Cerebellar cortex (tissue), 1 donor: ENCODE measurements at places on chromosomes 1 and 21.

DNA sequence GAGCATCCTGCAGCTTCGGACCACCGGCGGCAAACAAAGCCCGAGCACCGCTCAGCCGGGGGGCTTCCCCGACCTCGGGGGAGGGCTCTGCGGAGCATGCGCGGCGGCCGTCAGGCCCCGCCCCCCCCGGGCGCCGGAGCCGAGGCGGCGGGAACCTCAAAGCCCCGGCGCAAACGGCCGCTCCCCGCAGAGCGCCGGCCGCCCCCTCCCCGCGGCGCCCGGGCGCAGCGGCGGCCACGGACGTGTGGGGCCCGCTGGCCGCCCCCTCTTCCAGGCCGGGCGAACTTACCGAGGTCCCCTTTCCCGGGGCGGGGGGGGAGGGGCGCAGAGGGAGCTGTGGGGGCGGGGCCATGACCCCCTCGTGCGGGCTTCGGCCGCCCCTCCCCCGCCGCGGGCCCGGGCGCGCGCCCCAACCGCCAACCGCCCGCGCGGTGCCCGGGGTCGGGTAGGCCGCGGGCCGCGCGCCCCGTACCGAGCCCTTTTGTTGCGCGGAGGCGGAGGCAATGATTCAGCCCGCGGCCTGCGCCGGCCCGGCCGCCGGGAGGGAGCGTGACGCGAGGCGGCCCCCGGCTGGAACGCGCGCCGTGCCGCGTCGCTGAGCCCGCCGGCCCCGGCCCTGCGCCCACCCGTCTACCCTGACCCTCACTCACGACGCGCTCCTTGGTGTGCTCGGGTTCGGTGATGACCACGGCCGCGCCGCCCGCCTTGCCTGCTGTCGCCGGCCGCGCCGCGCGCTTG lies 1.7 kb downstream of the RCC2 start:
- no peak for DNase-seq

GRCh38 chr1:54955359-54955758 lies 25.1 kb upstream of the TMEM61 start:
- DNase-seq: no peak

DNA sequence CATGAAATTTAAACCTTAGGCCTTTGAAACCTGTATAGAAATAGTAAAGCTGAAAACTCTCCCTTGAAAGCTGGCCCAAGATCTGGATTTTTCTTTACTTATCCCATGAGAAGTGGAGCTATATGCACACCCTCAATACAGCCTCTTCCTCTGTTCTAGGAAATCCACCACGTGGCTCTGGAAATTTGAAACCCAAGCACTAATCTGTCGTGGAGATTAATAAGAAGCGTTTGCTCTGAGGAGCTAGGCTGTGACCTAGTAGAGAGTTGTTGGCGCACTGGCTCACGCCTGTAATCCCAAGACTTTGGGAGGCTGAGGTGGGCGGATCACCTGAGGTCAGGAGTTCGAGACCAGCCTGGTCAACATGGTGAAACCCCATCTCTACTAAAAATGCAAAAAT lies 291.3 kb upstream of the PLXNA2 start:
- no peak for DNase-seq

DNA sequence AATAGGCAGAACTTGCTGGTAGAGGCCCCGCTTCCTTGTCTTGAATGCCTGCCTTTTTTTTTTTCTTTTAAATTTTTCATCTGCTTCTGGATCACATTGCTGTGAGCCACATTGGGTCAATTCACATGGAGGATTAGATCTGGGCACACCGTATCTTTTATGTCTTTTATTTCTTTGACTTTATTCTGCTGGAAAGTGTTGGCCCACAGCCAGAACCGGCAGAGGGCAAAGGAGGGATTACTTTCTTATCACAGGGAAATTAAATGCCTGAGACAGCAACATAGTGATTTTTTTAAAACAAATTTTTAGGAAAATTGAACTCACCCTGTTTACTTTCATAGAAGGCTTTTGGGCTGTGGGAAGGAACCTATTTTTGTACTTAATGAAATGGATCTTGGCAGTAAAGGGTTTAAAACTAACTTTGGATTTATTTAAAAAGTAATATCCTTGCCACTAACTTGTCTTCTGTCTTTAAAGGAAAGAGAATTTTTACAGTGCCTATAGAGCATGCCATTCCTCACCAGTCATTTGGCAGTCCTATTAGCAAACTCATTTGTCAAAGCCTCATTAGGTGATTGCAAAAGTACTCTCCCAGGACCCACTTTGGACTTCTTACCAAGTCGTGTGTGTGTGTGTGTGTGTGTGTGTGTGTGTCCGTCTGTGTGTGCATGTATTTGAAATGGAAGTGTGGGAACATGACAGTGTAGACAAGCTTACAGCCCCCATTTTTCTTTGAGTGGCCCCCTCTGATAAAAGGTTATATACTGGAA lies 68.4 kb downstream of the ST6GALNAC3 start:
- DNase-seq: no peak

DNA sequence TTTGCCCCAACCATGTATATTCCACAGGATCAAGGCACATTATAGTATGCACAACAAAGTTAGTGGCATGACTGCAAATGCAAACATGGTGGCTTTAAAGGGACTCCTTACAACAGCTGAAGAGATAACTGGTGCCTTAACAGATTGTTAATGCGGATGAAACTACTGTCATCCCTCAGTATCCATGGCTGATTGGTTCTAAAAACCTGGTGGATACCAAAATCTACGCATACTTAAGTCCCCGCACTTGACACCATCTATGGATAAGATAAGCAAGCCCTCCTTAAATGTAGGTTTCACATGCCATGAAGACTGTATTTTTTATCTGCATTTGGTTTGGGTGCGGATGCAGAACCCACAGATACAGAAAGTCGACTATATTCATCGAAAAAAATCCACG lies 73.5 kb downstream of the ZNF644 start:
- no peak for DNase-seq

DNA sequence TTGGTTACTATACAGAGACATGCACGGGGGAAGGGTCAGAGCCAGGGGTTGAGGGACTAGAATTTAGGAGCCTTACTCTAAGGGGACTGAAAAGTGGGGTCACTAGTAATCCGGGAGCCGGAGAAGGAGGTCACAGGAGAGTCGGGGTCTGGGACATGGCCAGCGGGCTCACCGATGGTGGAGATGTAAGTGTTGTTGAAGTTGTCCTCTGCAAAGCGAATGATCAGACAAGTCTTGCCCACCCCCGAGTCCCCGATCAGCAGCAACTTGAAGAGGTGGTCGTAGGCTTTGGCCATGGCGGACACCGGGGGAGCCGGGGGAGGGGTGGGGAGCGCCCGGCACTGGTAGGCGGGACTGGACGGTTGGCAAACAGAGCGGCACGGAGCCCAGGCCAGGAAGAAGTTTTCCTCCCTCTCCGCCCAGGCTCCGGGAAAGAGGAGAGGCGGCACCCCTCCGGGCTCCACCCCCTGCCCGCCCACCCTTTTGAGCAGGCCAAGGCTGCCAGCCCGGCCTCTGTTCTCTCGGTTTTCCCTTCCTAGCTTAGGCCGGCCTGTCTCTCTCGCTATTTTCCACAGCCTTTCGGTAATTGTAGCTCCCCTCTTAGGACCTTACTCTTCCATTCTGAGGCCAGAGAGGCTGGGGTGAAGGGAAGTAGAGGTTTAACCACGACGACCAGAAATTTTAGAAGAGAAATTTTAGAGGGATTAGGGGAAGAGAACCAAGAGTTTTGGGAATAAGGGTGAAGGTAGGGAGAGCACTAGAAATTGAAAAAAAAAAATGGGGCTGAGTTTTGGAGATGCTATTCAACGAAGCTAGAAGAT lies at the start of gene RAB13:
Gene RAB13, minus strand, starts transcription at position 399 of the 821 bp plus-strand sequence. Its CDS starts 103 bp downstream, at position 296.
- peak; percentile 72 for DNase-seq

DNA sequence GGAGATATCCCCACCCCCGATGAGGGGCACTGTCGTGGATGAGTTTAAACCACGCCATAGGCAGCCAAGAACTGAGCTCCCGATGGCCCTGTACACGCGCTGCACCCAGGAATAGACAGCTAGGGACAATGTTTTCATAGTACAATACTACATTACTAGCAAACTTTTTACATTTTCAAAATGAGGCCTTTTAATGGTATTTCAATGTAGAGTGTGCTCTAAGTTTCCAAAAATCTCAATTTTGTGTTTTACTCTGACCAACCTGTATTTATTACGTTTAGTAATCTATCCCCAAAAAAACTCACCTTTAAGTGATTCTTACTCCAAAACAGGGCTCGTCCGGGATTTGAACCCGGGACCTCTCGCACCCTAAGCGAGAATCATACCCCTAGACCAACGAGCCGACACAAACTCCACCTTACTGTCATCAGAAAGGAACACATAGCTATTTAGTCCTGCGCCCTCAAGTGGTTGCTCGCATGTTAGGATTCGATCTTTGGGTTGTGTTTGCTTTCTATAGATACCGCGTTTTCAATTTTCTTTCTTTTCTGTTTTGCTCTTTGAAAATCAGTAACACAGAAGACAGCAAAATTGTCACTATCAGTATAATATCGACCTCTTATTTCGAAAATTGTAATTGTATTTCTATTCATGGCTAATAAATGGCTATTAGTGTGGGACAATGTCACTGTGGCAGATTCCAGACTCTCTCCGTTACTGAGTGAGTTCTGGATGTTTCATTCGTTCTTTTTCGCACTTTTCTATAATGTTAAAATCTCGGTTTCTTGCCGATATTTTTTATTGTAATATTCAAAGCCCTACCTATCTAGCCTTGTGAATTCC lies 6.4 kb upstream of the MPZL1 start:
- peak; percentile 96 for DNase-seq

GRCh38 chr1:178241057-178241456 lies 147.2 kb downstream of the RASAL2 start:
- DNase-seq: no peak

DNA sequence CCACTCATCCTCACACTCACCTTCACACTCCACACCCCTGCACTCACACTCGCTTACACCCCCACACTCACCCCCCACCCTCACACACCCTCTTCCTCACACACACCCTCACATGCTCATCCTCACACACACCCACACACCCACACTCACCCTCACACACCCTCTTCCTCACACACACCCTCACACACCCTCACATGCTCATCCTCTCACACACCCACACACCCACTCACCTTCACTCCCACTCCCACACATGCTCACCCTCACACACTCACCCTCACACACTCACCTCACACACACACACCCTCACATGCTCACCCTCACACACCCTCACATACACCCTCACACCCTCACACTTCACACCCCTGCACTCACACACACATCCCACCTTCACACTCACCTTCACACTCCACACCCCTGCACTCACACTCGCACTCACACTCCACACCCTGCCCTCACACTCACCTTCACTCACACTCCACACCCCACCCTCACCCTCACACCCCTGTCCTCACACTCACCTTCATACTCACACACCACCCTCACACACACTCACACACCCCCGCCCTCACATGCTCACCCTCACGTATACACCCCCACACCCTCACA lies 42.6 kb upstream of the EDN2 start:
- no peak for DNase-seq

- DNase-seq: no peak
Measured at GRCh38 chr1:214864896-214865688, 217.4 kb upstream of the KCNK2 start.

GRCh38 chr1:182782587-182782913 lies 7.0 kb upstream of the NPL start:
- DNase-seq: no peak

DNA sequence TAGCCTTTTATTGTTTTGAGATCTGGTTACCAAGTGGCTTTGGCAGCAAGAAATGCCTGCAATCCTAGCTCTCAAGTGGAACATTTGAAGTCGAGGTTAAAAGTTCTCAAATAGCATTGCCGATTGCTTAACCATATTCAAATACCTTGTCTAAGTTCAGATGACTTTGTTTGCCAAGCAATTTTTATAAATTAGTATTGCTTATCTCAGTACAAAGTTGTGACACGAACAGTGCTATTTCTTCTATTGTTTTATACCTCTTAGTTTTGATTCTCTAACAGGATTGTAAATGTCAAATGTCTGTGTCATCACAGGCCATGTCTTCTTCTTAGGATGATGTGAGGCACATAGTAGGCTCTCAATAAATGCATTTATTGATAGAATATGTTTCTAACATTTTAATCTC lies 633.3 kb downstream of the PTPRC start:
- DNase-seq: no peak

DNA sequence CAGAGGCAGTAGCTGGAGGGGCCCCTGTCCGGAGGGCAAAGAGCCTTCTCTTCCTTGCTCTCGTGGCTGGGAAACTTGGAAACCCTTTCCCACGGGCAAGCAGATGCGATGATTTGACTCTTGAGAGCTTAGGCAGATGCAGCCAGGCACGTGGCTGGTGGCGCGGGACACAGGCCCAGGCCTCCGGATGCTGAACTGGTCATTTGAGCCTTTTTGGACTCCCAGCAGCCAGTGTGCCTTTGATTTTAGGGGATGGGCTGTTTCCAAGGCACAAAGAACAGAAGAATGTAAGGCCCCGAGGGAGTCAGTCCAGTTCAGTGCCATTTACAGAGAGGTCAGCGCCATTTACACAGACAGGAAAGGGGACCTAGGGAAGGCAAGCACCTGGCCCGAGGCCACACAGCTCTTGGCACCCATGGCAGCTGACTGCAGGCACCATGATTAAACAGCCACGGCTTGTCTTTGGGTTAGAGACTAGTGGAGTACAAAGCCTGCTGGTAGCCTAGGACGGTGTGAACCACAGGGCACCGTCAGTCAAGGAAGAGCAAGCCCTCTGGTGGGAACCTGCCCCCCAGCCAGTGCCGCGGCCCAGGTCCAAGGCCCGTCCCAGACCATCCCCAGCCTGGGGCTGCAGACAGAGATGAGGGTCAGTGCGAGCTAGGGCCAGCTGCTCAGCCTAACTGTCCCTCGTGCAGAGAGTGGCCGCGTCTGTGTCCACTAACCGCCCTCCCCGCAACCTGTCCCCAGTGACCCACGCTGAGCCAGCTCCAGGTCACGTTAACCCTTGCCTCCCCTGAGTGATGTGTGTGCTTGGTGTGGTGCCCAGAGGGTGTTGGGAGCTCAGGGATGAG lies 20.4 kb upstream of the CCDC27 start:
- DNase-seq: peak; percentile 17

- no peak for DNase-seq
Measured at GRCh38 chr1:59707178-59707791, 107.5 kb upstream of the HOOK1 start.

GRCh38 chr1:40749817-40750216 lies 33.8 kb upstream of the KCNQ4 start:
- no peak for DNase-seq

GRCh38 chr1:188241629-188242028 lies 1412.9 kb downstream of the PLA2G4A start:
- no peak for DNase-seq

DNA sequence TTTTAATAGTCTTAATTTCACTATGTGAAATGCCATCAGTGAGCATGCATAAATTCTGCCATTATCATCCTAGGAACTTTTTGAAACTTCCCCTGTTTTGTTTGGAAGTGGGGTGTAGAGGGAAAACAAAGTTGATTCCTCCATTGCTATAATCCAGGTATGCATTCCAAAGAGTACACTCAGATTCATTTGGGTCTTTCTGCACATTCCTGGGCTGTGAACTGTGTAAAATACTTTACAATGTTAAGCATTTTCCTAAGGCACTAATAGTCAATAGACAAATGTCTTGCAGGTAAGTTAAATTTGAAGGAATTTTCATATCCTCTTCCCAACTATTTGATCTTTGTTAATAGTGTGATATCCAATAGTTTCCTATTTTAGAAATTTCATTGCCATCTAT lies 36.2 kb downstream of the SGIP1 start:
- no peak for DNase-seq
